Left kidney (tissue), 8 donors: ENCODE measurements at places on chromosomes 13 and 19. TPM values are rescaled to one million over a fixed set of nuclear protein-coding genes. Genes with fewer than 3 reads are reported as not detected.
A peak's percentile ranks its signal among the peaks of the same experiment; 100 is the strongest.

ASF1B gene
- polyA plus RNA-seq, result 21.9 TPM

FGF22 gene
- polyA plus RNA-seq, result 0.60 TPM

DACH1 gene
- polyA plus RNA-seq, result 120 TPM

DNA sequence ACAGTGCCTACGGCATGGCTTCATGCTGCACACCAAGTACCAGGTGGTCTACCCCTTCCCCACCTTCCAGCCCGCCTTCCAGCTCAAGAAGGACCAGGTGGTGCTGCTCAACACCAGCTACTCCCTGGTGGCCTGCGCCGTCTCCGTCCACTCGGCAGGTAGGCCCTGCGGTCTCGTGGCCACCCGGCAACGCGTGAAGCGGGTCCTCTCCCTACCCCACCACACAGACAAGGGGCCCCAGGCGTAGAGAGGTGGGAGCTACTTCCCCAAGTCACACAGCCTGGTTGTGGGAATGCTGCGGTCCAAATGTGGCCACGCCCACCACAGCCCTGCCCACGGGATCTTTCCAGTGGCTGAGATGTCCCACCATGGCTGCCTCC lies 4.0 kb downstream of the DCAF15 start:
- DNase-seq, result no peak

GRCh38 chr13:25869941-25870340 lies 181.9 kb downstream of the SHISA2 start:
- DNase-seq, result no peak

- peak; percentile 52 for DNase-seq
Measured at GRCh38 chr13:49495783-49496762, at the start of gene PHF11. Gene PHF11, plus strand, starts transcription at chr13:49495953. Its CDS starts 49 bp downstream, at chr13:49496002.

DNA sequence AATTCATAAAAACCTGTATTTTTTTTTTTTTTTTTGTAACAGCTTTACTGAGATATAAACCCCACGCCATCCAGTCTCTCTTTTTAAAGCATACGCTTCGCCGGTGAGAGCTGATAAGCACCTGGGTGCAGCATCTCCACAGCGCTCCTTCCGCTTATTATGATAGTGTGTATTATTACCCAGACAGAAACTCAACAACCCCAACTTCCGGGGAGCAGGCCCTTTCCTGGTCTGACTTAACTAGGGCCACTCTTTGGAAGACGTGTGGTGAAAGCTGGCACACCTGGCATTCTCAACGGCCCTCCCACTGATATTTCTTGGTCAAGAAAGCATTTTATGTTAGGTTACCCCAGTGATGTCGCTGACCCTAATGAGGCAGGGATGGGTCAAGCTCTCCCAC lies 51.4 kb upstream of the SLC15A1 start:
- DNase-seq, result no peak

DNA sequence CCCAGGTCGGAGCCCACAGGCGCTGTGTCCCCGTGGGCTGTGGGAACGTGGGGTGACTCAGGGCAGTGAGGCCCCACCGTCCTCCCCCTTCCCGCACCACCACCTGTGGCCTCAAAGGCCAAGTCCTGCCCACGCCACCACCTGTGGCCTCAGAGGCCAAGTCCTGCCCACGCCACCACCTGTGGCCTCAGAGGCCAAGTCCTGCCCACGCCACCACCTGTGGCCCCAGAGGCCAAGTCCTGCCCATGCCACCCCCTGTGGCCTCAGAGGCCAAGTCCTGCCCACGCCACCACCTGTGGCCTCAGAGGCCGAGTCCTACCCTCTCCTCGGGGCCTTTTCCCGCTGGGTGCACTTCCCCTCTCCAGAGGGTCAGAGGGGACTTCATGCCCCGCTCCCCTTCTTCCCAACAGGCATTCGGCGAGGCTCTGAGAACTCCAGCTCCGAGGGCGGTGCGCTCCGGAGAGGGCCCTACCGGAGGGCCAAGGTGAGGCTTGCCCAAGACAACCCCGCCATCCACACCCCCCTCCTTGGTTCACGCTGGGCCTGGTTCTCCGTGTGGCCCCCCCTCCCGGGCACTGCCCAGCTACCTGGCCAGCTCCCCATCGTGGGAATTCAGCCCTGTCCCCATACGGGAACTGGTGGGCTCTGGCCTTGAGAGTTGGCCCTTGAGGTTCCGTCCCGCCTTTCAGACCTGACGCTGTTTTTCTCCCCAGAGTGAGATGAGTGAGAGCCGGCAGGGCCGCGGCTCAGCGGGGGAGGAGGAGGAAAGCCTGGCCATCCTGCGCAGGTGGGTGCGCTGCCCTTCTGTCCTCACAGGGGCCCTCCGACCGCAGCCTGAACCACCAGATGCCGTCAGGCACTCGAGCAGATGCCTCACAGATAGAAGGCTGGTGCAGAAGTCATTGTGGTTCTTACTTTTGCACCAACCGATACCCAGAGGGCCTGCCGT lies 27.4 kb upstream of the F7 start:
- DNase-seq, result no peak

DNA sequence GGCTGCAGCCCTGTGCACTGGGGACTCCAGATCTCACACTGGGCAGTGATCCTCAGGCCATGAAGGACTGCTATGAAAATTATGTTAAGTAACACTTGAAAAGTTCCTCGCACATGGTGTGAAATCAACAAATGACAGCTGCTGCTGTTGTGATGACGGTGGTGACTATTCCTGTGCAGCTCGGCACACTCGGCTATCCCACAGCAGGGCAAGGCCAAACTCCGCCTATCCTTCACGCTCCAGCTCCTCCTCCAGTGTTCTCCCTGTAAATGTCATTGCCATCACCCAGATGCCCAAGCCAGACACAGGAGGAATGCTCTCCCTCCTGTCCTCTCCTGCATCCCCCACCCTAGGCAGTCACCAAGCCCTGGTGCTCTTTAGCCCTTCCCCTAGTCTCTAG lies 31.3 kb downstream of the GRIK5 start:
- no peak for DNase-seq

TMEM272 gene
- 0.42 TPM for polyA plus RNA-seq

DNA sequence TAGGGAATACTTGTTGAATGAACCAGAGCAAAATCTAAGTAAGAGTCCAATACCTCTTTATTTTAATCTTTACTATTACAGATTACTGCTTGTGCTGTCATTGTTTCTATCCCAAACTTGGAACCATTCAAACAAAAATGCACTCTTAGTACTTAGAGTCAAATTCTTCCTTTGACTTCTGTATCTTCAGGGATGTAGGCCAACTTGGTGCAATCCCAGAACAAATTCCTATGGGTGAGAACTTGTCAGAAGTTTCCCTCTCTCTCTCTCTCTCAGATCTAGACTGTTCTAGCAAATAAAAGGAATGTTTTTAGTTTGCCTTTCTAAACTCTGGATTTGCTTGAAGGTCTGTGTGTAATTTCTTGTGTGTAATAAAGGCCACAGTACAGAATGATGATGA lies 329.0 kb upstream of the TMTC4 start:
- DNase-seq, result no peak

- DNase-seq, result no peak
Measured at GRCh38 chr13:24625331-24625731, 54.9 kb upstream of the ATP12A start.

CD33 gene
- polyA plus RNA-seq, result 3.0 TPM

- no peak for DNase-seq
Measured at GRCh38 chr19:4388337-4389063, 11.8 kb downstream of the SH3GL1 start.

DNA sequence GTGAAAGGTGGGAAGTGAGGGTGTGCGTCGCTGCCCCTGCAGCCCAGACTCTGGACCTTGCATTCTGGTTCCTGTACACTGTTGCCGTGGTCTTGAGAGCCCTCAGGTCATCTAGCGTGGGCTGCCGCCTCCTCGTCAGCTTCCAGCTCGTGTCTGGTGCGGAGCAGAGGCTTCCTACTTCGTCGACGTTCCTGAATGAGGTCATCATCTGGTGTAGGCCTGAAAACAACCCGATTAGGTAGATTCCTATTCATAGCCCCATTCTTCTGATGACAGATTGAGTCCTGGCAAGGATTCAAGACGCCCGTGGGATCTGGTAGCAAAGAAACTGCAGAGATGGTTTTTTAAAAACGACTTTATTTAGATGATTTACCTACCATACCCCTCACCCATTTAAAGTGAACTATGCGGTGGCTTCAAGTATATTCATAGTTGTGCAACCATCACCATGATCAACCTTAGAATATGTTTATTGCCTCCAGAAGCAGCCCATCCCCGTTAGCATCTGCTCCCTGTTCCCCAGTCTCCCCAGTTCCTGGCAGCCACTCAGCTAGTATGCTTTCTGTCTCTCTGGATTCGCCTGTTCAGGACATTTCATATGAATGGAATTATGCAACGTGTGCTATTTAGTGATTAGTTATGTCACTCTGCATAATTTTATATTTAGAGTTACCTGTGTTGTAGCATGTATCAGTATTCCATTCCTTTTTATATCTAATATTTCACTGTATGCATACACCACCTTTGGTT lies 13.8 kb downstream of the NAXD start:
- no peak for DNase-seq

GRCh38 chr13:75258159-75258782 lies 223.7 kb downstream of the TBC1D4 start:
- peak; percentile 56 for DNase-seq

- peak; percentile 48 for DNase-seq
Measured at GRCh38 chr19:53991224-53992113, at the start of gene CACNG6. Gene CACNG6, plus strand, starts transcription at chr19:53991637. Its CDS starts 1,241 bp downstream, at chr19:53992878.

ZNF492 gene
- polyA plus RNA-seq, result 4.1 TPM

TTC9B gene
- polyA plus RNA-seq, result 0.25 TPM

ZNF443 gene
- polyA plus RNA-seq, result 14.2 TPM

LGALS14 gene
- polyA plus RNA-seq, result not detected

PGLYRP2 gene
- not detected for polyA plus RNA-seq

HSH2D gene
- polyA plus RNA-seq, result 0.43 TPM

KLK14 gene
- 0.45 TPM for polyA plus RNA-seq

- DNase-seq, result no peak
Measured at GRCh38 chr13:86554066-86554465, 754.8 kb upstream of the SLITRK6 start.

DNA sequence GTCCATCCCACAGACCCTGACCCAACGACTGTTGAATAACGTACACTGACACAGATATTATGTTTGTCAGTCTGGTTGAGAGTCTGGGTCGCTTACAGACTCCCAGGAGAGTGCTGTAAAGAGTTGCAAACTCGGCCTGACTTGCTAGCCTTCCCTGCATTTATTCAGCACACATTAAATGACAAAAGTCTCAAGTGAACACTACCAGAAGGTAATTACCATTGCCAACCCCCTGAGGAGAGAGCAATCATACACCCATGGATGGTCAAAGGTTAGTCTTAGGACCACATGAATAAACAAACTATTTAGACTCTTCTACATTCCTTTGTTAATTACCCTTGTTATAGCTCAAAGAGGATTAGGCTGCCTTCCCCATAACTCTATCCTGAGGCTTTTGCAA lies 1048.6 kb downstream of the PCDH17 start:
- DNase-seq, result no peak

TMEM150B gene
- polyA plus RNA-seq, result 1.5 TPM

DNA sequence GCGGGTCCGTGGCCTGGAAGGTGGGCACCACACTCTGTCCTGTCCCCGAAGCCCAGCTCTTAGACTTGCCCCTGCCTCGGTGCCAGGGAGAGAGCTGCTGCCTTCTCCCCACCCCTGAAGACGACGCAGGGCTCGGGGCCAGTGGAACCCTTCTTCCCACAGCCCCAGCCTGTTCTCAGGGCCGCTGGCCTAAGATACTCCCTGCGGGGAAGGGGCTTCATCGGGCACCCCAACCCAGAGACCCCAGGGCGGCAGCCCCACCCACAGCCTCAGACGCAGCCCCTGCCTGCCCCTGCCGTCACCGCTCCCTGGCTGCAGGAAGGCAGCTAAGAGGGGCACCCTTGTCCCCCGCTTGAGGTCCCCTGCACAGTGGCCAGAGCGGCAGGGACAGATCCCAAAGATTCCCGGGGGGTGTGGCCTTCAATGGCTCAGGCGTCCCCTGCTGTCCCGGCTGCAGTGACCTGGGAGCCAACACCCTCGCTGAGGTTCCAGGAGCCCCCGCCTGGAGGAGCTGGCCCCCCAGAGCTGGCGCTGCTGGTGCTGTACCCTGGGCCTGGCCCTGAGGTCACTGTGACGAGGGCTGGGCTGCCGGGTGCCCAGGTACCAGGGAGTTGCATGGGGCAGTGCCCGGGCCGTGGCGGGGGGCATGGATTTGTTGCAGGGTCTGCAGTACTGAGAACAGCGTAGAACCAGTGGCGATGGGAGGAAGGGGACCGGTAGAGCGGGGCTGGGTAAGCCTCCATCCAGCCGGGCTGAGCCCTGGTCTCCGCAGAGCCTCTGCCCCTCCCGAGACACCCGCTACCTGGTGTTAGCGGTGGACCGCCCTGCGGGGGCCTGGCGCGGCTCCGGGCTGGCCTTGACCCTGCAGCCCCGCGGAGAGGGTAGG lies 1.0 kb downstream of the AMH start:
- no peak for DNase-seq

DNA sequence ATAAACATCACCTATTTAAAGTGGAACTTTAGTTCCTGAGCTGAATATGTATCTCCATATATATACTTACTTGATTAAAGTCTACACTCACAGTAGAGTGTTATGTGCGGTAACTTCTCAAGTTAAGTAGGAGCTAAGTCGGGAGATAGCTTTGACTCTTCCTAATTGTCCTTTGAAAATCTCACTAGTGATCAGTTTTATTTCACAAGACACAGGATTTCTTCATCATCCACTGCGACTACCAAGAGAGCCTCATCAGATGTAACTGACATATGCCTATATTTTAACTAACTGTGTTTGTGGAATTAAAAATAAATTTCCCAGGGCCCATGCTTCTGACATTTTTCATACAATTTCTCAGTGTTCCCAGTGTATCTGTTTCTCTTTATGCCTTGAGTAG lies 1664.0 kb downstream of the EFNB2 start:
- no peak for DNase-seq

MEDAG gene
- polyA plus RNA-seq, result 0.80 TPM

DNA sequence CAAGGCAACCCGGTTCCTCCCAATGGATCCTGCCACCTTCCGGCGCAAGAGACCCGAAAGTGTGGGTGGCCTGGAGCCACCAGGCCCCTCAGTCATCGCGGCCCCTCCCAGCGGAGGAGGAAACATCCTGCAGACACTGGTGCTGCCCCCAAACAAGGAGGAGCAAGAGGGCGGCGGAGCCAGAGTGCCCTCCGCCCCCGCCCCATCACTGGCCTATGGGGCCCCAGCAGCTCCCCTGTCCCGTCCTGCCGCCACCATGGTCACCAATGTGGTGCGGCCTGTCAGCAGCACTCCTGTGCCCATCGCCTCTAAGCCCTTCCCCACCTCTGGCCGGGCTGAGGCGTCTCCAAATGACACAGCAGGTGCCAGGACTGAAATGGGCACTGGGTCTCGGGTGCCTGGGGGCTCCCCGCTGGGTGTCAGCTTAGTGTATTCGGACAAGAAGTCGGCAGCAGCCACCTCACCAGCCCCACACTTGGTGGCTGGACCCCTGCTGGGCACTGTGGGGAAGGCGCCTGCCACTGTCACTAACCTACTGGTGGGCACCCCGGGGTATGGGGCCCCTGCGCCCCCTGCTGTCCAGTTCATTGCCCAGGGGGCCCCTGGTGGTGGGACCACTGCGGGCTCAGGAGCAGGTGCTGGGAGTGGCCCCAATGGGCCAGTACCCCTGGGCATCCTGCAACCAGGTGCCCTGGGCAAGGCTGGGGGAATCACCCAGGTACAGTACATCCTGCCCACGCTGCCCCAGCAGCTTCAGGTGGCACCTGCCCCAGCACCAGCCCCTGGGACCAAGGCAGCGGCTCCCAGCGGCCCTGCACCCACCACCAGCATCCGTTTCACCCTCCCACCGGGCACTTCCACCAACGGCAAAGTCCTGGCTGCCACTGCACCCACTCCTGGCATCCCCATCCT lies 11.2 kb upstream of the PRR19 start:
- DNase-seq, result no peak
